Cortex of kidney (tissue), 1 donor: ENCODE measurements at places on chromosomes 7 and 10.

DNA sequence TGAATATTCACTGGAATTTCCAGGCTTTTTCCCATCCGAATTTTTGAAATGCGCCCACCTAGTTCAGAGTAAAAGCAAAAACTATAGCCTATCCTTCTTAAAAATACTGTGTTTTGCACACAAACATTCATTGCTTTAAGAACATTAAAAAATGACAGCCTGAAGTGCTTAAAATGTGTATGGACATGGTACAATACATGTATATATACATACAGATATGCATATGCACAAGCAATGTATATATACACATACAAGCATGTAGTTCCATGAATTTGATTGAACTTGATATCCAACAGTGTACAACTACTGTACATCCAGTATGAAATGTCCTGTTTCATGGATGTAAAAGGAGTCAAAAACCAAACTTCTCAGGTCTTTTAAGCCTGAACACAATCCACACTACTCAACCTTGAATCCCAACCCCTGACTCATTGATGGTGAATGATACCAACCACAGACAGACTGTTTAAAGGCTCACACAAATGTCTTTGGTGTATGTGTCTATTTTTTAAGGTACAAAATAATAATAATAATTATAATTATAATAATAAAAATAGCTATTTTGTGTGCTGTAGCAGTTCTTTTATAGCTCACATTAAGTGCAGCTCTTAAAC is 14.8 kb downstream of the INHBA start:
- DNase-seq: no peak

DNA sequence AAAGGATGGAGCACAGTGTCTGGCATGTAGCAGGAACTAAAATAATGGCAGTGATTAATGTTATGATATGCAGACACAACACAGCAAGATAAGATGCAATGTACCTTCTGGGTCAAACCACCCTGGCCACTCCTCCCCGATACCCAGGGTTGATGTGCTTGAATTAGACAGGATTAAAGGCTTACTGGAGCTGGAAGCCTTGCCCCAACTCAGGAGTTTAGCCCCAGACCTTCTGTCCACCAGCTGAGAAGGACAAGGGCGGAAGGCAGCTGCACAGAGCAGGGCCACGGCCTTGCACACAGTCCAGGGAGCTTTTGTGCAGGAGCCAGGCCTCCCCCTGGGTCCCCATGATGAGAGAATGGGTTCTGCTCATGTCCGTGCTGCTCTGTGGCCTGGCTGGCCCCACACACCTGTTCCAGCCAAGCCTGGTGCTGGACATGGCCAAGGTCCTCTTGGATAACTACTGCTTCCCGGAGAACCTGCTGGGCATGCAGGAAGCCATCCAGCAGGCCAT is at the start of gene RBP3:
TSS of gene RBP3 (plus strand) at position 226 of the 514 bp plus-strand sequence. CDS start at position 348, 122 bp downstream.
- no peak for DNase-seq

DNA sequence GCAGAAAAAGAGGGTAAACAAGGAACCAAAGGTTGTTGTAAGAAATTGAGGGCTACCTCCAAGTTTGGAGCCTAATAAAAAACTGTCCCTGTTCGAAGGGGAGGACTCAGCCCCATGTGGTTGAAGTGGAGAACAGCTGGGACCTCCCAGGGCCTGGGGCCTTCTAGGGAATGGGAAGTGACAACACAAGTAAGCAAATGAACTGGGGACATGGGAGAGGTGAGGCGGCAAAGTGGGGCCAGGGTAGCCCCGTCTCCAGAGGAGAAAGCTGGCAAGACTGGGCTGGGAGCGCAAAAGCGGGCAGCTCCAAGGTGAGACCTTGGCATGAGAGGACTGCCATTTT is 198.1 kb downstream of the ZNF438 start:
- DNase-seq: no peak

DNA sequence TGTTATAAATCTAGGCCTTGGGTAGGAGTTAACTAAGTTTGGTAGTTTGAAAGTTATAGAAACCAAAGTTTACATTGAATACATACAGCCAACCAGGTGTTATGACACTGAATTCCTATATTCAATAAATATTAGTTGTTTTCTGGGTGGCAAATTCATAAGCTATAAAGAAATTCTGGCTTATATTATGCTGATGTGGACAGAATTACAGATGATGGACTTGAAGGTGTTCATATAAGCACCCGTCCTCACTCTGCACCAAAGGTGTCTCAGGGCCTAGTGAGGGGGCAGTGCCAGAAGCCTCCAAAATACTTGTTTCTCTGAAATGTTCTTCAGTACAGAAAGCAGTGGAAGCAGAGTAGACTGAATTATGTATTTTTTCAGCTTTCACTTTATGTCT is 973.0 kb downstream of the CNTNAP2 start:
- no peak for DNase-seq

DNA sequence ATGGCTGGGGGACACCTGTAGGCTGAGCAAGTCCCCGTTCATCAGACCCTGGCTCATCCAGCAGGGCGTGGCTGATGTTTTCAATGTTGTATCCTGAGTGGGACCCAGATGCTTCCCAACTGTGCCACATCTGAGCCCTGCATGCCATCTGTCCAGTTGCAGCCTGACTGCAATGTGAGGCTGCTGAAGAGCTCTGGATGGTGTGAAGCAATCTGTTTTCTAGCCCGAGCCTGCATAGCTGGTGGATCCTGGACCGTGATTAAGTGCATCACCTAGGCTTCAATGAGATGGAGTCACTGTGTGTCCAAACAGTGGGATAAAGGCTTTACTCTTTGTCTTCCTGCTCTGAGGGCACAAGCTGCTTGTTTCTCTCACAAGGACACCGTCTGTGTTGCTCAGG is 99.8 kb downstream of the TCF7L2 start:
- DNase-seq: no peak

GRCh38 chr10:52257692-52258075 is 56.4 kb upstream of the DKK1 start:
- no peak for DNase-seq

DNA sequence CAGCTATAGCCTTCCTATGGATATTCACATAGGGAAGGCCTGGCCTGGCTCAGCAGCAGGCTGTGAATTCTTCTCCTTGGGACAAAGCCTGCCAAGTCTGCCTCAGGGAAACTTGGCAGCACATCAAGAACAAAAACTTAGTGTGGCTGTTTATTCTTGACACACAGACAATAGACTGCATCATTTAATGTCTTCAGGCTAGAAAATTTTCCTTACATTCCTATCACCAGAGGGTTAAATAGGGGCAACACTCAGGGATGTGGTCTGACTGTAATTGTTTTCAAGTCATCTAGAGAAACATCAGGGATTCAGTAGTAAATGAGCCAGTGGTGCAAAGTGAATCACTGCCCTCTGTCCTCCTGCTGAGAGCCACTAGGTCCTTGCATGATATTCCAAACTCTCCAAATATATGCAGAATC is 137.3 kb downstream of the SEMA3C start:
- DNase-seq: no peak

DNA sequence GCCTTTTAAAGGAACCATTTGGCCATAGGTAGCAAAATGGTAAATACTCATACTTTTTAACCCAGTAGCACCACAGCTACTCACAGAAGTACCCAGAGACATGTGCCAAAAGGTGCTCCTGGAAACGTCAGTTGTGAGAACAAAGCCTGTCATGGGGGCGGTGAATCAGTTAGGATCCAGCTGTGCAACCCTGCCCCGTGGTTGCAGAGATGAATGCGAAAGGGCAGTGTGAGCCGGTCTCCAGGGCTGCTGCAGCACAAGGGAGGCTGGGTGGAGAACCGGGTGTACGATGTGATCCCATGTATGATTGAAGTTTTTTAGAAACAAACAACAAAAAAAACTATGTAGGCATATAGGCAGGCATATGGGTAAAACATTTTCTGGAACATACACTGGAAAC is 1.3 kb upstream of the LRRC18 start:
- DNase-seq: no peak

DNA sequence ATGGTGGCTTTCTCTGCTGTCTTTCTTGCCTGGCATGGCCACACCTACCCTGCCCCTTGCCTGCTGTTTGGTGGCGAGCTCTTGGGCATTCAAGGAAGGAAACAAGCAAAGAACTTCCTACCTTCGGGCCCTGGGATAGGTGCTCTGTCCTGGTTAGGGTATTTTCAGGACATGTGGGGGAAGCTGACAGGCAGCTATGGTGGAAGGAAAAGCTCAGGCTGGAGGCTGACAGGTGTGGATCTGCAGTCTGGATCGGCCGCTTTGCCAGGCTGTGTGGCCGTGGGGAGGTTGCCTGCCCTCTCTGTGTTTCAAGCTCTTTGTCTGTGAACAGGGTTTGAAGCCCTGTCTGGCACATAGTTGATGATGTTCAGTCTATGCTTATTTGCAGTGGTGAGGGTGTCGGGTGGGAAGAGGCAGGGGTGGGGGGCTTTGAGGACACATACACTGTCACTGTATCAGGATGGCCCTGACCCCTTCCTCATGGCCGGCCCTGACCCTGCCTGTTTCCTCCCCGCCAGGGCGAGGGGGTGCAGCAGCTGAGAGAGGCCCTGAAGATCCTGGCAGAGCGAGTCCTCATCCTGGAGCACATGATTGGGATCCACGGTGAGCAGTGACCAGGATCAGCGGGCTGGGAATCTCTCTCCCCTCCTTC is 73.7 kb downstream of the MYL10 start:
- DNase-seq: no peak
